Osteoblast (primary cell): ENCODE measurements at places on chromosomes 16 and 17.

GRCh38 chr16:79871906-79872305 lies 271.4 kb upstream of the MAF start:
- H3K4me3 ChIP-seq: no peak overlapping the region
- no peak overlapping the region for H3K27ac ChIP-seq
- H3K27me3 ChIP-seq: no peaks in the 10 kb centered on the region
- no peak for DNase-seq

- no peak overlapping the region for H3K4me3 ChIP-seq
- H3K27ac ChIP-seq: peak overlapping the region; percentile 71
- H3K27me3 ChIP-seq: no peaks in the 10 kb centered on the region
- peaks cover 62% of the 10 kb centered on the region for H3K4me1 ChIP-seq
- no peak for DNase-seq
Observed at GRCh38 chr17:20205609-20206008, 196.4 kb downstream of the SPECC1 start.

GRCh38 chr17:39861235-39861634 lies 2.9 kb downstream of the IKZF3 start:
- no peaks in the 10 kb centered on the region for H3K36me3 ChIP-seq
- H3K27ac ChIP-seq: no peak overlapping the region
- peaks cover 70% of the 10 kb centered on the region for H3K27me3 ChIP-seq
- no peak for DNase-seq
- H3K4me3 ChIP-seq: no peak overlapping the region
- H3K4me1 ChIP-seq: peaks cover 2% of the 10 kb centered on the region

DNA sequence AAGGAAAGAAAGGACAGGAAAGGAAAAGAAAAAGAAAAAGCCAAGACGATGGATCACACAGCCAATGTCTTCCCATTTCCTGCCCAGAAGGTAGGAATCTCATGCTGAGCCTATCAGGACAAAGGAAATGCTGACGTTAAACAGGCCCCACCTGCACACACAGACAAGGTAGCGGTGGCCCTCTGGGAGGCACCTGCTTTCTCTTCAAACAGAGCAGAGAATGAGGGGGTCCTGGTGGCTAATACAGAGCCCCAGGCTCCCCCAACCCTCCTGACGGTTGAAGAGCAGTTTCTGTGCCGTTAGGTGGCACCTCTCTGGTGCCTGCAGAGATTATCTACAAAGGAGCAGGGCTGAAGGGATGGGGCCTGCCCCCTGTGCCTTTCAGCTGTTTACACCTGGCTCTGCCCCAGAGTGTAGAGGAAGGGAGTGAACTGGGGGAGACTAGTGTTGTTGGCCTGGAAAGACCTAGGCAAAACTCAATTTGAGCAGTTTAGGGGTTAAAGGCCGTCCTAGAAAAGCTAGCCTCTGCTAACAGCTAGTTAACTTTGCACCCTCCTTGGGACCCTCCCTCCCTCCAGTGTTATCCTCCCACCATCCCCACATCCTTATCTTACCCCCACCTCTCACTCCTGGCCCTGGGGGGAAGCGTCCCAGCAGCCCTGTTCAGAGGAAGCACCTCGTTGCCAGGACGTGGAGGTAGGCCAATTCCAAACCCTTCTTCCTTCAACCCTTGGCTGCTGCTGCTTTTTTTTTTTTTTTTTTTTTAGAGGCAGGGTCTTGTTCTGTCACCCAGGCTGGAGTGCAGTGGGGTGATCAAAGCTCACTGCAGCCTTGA lies 56.3 kb downstream of the ARHGAP27 start:
- H3K27me3 ChIP-seq: no peaks in the 10 kb centered on the region
- H3K36me3 ChIP-seq: no peaks in the 10 kb centered on the region
- H3K27ac ChIP-seq: no peak overlapping the region
- H3K4me1 ChIP-seq: peaks cover 26% of the 10 kb centered on the region

GRCh38 chr17:74678541-74678940 lies 34.2 kb downstream of the CD300LF start:
- no peak overlapping the region for H3K4me3 ChIP-seq
- H3K27me3 ChIP-seq: no peaks in the 10 kb centered on the region
- no peak overlapping the region for H3K27ac ChIP-seq
- no peak for DNase-seq
- H3K4me1 ChIP-seq: no peaks in the 10 kb centered on the region
- no peaks in the 10 kb centered on the region for H3K36me3 ChIP-seq

DNA sequence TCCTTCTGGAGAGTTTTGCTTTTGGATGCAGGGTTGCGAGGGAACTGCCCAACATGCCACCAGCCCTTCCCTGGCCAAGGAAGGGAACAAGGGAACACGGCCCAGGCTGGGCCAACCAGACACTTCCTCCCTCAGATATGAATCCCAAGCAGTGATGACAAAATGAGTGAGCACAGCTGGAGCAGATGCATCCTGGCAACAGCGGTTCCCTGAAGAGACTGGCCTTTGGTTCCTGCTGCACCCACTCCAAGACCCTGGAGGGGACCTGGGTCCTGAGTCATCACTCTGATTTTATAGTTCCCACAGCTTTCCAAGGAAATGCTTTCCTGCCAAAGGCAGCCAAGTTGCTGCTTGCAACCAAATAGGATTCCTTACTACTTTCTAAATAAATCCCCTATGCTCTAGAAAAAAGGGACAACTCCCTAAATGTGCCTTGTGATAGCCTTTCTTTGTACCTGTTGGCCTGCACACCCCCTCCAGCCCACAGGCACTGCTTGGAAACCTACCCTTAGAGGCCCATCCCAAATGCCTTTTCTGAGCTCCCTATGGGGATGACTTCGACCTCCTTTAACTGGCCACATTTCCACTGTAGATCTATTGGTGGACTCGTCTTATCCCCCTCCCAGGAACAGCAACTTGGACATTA lies 5.3 kb downstream of the ST3GAL2 start:
- H3K4me1 ChIP-seq: peaks cover 59% of the 10 kb centered on the region
- peaks cover 5% of the 10 kb centered on the region for H3K36me3 ChIP-seq
- peak overlapping the region; percentile 40 for H3K27ac ChIP-seq
- no peaks in the 10 kb centered on the region for H3K27me3 ChIP-seq
- no peak overlapping the region for H3K4me3 ChIP-seq

DNA sequence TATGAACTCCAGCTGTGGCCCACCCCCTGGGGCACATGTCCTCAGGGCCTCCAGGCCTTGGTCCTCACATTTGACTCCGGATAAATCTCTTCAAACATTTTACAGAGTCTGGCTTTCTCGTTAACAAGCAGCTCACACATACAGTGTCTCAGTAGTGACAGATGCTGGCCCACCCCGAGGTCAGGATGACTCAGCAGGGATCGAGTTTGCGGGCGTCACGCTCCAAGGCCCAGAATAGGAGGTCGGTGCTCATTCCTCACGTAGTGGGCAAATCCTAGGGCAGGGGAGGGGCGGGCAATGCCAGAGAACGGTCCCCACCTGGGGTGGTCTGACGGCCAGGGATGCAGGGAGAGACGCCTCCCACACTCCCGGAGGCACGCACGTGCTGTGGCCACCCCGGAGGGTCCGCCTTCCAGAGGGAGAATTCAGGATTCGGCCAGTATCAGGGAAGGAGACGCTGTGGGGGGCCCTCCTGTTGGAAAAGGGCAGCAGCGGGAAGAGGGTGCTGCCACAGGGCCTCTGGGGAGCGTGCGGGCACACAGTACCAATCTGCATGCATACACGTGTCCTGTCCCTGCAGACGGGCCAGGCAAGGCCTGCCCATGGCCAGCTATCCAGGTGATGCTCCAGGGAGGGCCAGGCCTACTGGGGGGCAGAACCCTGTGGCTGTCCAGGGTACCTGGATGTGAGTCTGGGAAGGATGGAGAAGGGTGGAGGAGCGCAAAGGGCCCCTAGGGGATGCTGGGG lies 8.6 kb downstream of the SLC7A5 start:
- peaks cover 29% of the 10 kb centered on the region for H3K36me3 ChIP-seq
- peak overlapping the region; percentile 83 for H3K27ac ChIP-seq
- H3K4me1 ChIP-seq: peaks cover 51% of the 10 kb centered on the region
- H3K4me3 ChIP-seq: peak overlapping the region; percentile 30
- no peaks in the 10 kb centered on the region for H3K27me3 ChIP-seq
- peak; percentile 94 for DNase-seq

GRCh38 chr17:15931394-15931793 lies 13.5 kb upstream of the ADORA2B start:
- no peaks in the 10 kb centered on the region for H3K36me3 ChIP-seq
- H3K4me3 ChIP-seq: no peak overlapping the region
- H3K27ac ChIP-seq: no peak overlapping the region

- H3K27ac ChIP-seq: no peak overlapping the region
- H3K36me3 ChIP-seq: no peaks in the 10 kb centered on the region
- peak; percentile 93 for DNase-seq
- H3K27me3 ChIP-seq: peaks cover 77% of the 10 kb centered on the region
- H3K4me1 ChIP-seq: no peaks in the 10 kb centered on the region
Observed at GRCh38 chr16:983044-984030, 1.8 kb downstream of the SOX8 start.

DNA sequence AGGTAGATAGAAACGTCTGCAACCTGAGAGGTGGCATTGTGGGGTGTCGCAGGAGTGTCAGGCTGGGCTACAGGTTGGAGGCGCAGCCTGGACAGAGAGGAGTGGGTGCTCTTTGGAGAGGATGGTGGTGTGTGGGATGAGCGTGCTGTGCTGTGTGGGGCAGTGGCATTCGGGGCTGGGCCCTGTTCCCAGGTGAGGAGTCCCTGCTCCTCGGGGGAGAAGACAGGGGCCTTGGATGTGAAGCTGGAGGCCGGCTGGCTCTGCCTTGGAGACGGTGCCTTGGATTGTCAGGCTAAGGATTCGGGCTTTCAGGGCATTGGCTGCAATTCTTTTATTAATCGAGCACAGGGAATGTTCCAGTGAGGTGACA lies 69.3 kb downstream of the BANP start:
- no peak for DNase-seq
- H3K36me3 ChIP-seq: peaks cover 6% of the 10 kb centered on the region
- H3K4me1 ChIP-seq: peaks cover 11% of the 10 kb centered on the region
- H3K27me3 ChIP-seq: no peaks in the 10 kb centered on the region
- no peak overlapping the region for H3K4me3 ChIP-seq

- H3K27ac ChIP-seq: no peak overlapping the region
- no peak overlapping the region for H3K4me3 ChIP-seq
- H3K36me3 ChIP-seq: peaks cover 66% of the 10 kb centered on the region
- no peak for DNase-seq
- H3K27me3 ChIP-seq: no peaks in the 10 kb centered on the region
Observed at GRCh38 chr17:43216369-43216761, 4.7 kb downstream of the TMEM106A start.

GRCh38 chr16:27199736-27200135 lies 3.6 kb upstream of the KDM8 start:
- no peak overlapping the region for H3K27ac ChIP-seq
- no peak for DNase-seq
- no peak overlapping the region for H3K4me3 ChIP-seq
- H3K36me3 ChIP-seq: no peaks in the 10 kb centered on the region

GRCh38 chr17:7102421-7102820 lies 12.2 kb downstream of the ASGR2 start:
- peak; percentile 61 for DNase-seq
- H3K4me3 ChIP-seq: no peak overlapping the region
- peaks cover 22% of the 10 kb centered on the region for H3K27me3 ChIP-seq
- H3K4me1 ChIP-seq: no peaks in the 10 kb centered on the region
- H3K27ac ChIP-seq: no peak overlapping the region
- H3K36me3 ChIP-seq: no peaks in the 10 kb centered on the region

GRCh38 chr17:17698371-17698770 lies 17.1 kb downstream of the RAI1 start:
- peak; percentile 82 for DNase-seq
- no peaks in the 10 kb centered on the region for H3K36me3 ChIP-seq
- H3K27ac ChIP-seq: peak overlapping the region; percentile 60
- H3K4me3 ChIP-seq: no peak overlapping the region

- peaks cover 18% of the 10 kb centered on the region for H3K27me3 ChIP-seq
- peak; percentile 56 for DNase-seq
- no peaks in the 10 kb centered on the region for H3K36me3 ChIP-seq
- H3K4me1 ChIP-seq: no peaks in the 10 kb centered on the region
- H3K27ac ChIP-seq: no peak overlapping the region
Observed at GRCh38 chr16:85995541-85996423, 96.8 kb downstream of the IRF8 start.

DNA sequence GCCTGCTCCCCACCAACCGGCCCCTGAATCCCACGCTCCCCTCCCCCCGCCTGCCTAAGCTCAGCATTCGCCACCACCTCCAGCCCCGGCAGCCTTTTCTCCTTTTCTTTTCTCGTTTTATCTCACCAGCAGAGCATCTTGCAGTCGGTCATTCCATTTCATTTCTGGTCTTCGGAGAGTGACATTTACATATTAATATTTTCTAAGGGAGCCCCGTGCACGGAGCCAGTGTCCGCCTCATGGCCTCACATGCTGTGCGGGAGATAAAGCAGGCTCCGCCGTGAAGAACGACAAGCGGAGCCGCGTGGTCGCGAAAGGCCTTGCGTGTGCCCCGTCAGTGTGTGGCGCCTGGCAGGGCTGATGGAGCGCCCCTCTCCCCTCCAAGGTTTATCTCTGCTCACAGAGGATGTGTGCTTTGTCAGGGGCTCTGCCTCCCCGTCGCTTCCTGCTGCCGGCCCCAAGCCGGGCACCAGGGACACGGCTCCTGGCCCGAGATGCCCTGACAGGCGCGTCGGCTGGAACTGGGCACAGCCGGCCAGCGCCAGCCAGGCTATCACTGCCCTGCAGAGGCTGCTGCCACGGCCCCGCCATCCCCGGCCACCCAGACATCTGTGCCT lies 95.5 kb upstream of the GSE1 start:
- H3K4me1 ChIP-seq: peaks cover 32% of the 10 kb centered on the region
- no peak overlapping the region for H3K27ac ChIP-seq
- no peaks in the 10 kb centered on the region for H3K36me3 ChIP-seq
- no peak for DNase-seq
- no peaks in the 10 kb centered on the region for H3K27me3 ChIP-seq

DNA sequence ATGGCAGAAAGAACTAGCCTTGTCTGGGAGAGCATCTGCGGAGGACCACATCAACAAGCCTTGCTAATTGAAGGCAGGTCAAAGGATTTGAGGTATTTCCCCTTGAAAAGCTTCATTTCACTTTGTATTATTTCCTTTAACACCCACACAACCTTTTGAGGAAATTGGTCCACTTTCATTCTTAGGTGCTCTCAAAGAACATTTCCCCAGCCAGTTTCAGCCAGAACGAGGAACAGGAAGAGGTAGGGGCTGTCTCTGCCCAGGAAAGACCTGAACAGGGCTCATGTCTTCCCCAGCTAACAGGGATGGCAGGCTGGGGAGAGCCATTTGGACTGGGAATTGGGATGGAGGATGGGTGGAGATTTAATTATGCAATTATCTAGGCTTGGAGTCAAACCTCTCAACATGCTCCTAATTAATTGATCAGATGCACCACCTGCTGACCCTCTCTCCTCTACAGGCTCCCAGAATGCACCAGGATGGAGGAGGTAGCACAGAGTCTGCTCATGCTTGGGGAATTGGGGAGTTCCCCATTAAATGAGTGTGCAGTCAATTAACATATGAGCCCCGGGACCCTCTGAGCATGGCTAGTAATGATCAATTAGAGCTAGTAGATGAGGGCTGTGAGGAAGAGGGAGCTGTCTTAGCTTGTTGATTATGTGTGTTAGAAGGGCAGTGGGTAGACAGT lies 84.6 kb downstream of the GP2 start:
- H3K27ac ChIP-seq: no peak overlapping the region
- H3K27me3 ChIP-seq: no peaks in the 10 kb centered on the region
- no peak for DNase-seq
- H3K4me3 ChIP-seq: no peak overlapping the region
- H3K36me3 ChIP-seq: no peaks in the 10 kb centered on the region

GRCh38 chr16:19601083-19601976 lies 45.8 kb downstream of the VPS35L start:
- no peaks in the 10 kb centered on the region for H3K27me3 ChIP-seq
- H3K36me3 ChIP-seq: peaks cover 12% of the 10 kb centered on the region
- H3K4me1 ChIP-seq: no peaks in the 10 kb centered on the region
- DNase-seq: no peak

- no peak for DNase-seq
- H3K27me3 ChIP-seq: no peaks in the 10 kb centered on the region
- no peaks in the 10 kb centered on the region for H3K36me3 ChIP-seq
- no peak overlapping the region for H3K27ac ChIP-seq
- no peak overlapping the region for H3K4me3 ChIP-seq
Observed at GRCh38 chr17:14856176-14856575, 408.9 kb downstream of the PMP22 start.
